Esophagus squamous epithelium (tissue), 5 donors: ENCODE measurements at places on chromosomes 6 and 20.

DNA sequence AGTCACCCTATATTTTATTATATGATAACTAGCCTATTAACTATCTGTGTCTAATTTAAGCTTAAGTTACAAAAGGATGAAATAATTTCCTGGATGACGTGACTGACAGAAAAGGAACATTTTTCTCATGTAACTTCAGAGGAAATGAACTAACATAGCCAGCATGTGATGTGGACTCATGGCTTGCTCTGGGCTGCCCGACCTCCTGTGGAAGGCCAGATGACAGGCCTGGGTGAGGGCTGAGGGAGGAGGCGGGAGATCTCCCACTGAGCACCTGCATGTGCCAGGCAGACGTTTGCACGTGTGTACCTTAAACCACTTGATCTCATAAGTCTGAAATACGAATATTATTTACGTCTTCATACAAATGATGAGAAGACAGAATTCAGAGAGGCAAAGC lies 321.1 kb downstream of the SYNE1 start:
- DNase-seq, result no peak

- no peak for DNase-seq
These were observed 235.0 kb downstream of the HTR1B start for GRCh38 chr6:77228279-77228678.

GRCh38 chr6:20715135-20715806 lies 181.0 kb downstream of the CDKAL1 start:
- no peak for DNase-seq

- no peak for DNase-seq
These were observed 157.2 kb downstream of the PTPRK start for GRCh38 chr6:128363020-128363813.

- DNase-seq, result no peak
These were observed 30.6 kb downstream of the FAM229B start for GRCh38 chr6:112118034-112118433.

- DNase-seq, result no peak
These were observed 137.2 kb downstream of the BACH2 start for GRCh38 chr6:90159452-90159851.
